ENCODE measurements at places on chromosomes 12 and 14.
A peak's percentile ranks its signal among the peaks of the same experiment; 100 is the strongest.

DNA sequence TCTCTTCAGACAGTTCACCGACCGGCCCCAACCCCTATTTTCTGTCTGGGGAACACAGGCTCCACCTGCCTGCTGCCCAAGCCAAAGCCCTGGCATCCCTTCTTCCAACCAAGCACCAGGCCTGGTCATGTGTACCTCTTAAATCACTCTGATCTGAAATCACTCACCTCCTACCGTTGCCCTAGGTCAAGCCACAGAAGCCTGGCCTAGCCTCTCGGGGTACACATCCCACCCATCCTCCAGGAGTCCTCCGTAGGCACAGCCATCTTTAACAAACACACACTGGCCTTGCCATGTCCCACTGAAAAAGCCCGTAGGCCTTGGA, 81.8 kb downstream of the IRF2BPL start:
- DNase-seq: no peak
- peak overlapping the region; percentile 84 for H3K27ac ChIP-seq
- H3K27me3 ChIP-seq: no peaks in the 10 kb centered on the region
- H3K36me3 ChIP-seq: no peaks in the 10 kb centered on the region

GRCh38 chr12:52353766-52354165, 13.5 kb downstream of the KRT85 start:
- H3K27ac ChIP-seq: no peak overlapping the region
- no peak overlapping the region for H3K4me3 ChIP-seq
- no peaks in the 10 kb centered on the region for H3K36me3 ChIP-seq
- DNase-seq: no peak

DNA sequence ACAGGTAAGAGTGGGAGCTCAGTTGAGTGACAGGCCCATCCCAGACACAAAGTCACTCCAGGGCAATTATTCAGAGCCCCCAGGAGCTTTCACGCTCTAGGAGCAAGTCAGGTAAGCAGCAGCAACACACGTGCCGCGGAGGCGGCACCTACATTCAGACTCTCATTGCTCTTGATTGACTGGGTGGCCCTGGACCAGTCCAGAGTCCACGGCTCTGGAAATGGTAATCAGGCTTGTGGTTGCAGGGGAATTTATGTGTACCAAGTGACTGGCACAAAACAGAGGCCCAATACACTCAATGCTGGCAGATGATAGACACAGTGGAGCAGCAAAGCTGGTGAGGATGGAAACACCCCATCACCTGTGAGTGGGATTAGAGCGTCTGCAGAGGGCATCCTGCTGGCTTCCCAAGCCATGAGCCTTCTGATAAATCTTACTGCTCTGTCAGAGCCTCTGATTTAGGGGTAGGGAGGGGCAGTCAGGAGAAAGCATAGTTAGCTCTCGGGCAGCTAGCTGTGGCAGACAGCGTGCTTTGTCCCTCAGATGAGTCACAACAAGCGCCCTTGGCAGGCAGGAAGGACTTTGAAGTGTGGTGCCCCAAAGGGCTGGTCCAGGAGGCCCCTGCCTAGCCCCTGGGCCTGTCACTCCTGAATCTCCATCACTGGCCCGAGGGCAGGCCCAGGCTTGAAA, 344.7 kb downstream of the CACNA1C start:
- no peak overlapping the region for H3K4me3 ChIP-seq
- DNase-seq: no peak
- no peaks in the 10 kb centered on the region for H3K36me3 ChIP-seq

- no peak overlapping the region for H3K4me3 ChIP-seq
- H3K36me3 ChIP-seq: no peaks in the 10 kb centered on the region
- peaks cover 5% of the 10 kb centered on the region for H3K27me3 ChIP-seq
- DNase-seq: peak; percentile 20
Observed at GRCh38 chr14:101480022-101480746, 81.1 kb upstream of the DIO3 start.

DNA sequence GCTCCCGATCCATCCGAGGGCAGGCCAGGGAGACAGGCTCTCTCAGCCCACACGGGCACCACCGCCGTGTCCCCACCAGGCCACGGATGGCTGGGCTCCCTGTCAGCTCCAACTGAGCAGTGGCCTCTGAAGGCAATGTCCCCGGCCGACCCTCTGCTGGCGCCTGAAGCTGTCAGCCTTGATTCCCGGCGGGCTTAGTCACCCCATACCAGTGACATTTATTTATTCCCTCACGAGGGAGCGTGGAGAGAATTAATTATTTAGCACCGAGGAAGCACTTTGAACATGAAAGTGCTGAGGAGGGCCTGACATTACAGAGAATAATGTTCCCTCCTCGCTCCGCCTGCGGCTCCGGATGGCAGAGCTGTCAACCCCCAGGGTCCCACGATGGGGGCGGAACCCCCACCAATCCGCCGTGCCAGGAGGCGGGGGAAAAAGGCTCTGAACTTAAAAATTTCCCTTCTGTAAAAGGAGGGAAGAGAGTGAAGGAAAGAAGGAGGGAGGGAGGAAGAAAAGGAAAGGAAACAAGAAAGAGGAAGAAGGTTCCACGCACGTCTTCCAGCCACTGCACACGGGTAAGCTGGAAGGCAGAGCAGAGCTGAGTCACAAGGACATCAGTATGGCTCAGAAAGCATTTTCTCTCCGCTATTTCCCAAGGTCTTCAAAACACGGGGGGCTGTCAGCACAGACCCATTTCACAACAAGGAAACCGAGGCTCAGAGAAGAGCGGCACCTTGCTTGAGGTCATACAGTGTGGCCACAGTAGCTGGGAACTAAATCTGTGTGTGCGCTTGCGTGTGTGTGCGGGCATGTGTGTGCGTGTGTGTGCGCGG, 108.7 kb upstream of the NCOR2 start:
- H3K36me3 ChIP-seq: no peaks in the 10 kb centered on the region
- DNase-seq: no peak
- H3K27ac ChIP-seq: no peak overlapping the region
- peaks cover 34% of the 10 kb centered on the region for H3K4me1 ChIP-seq
- H3K27me3 ChIP-seq: no peaks in the 10 kb centered on the region
- no peak overlapping the region for H3K4me3 ChIP-seq

DNA sequence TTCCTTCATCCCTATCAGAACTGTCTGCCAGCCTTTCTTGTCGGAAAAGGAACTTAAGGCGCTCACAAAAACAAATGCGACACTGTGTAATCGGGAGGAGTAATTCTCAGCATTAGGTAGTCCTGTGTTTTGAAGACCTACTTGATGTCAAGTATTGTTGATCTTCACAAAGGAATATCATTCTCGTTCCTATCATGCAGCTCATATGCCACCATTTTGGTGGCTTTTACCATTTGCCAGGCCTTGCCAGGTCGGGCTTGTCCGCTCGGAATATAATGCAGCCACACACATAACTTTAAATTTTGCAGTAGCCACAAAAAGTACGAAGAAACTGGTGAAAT, 903 bp upstream of the PPP4R3A start:
- peak overlapping the region; percentile 94 for H3K4me3 ChIP-seq
- H3K27me3 ChIP-seq: no peaks in the 10 kb centered on the region
- no peak for DNase-seq

GRCh38 chr12:58166643-58167042, 225.3 kb downstream of the ATP23 start:
- H3K4me3 ChIP-seq: no peak overlapping the region
- no peaks in the 10 kb centered on the region for H3K27me3 ChIP-seq
- H3K36me3 ChIP-seq: no peaks in the 10 kb centered on the region

GRCh38 chr12:10891937-10892336, 7.9 kb upstream of the PRH1 start:
- H3K4me3 ChIP-seq: no peak overlapping the region
- H3K27me3 ChIP-seq: no peaks in the 10 kb centered on the region
- no peaks in the 10 kb centered on the region for H3K4me1 ChIP-seq

DNA sequence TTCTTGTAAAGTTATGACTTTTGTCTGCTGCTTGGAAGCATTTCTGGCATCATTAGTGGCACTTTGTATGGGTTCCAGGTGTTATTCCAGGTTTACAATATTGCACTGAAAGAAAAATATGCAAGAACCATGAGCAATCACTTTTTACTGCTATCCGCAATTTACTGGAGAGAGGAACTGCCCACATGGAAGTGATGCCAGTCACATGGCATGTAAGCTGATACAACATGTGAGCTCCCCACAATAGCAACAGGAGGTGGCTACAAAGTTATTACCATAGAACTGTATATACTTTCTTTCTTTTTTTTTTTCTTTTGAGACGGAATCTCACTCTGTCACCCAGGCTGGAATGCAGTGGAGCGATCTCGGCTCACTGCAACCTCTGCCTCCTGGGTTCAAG, 1012.1 kb downstream of the BCL11B start:
- DNase-seq: no peak
- no peak overlapping the region for H3K4me3 ChIP-seq
- no peak overlapping the region for H3K27ac ChIP-seq
- no peaks in the 10 kb centered on the region for H3K4me1 ChIP-seq

- H3K27me3 ChIP-seq: no peaks in the 10 kb centered on the region
- no peak for DNase-seq
- H3K4me3 ChIP-seq: no peak overlapping the region
- no peaks in the 10 kb centered on the region for H3K36me3 ChIP-seq
- H3K4me1 ChIP-seq: peaks cover 45% of the 10 kb centered on the region
Observed at GRCh38 chr12:104747330-104747729, 210.8 kb downstream of the SLC41A2 start.

- H3K27ac ChIP-seq: no peak overlapping the region
- no peaks in the 10 kb centered on the region for H3K36me3 ChIP-seq
- H3K27me3 ChIP-seq: peaks cover 5% of the 10 kb centered on the region
- no peak for DNase-seq
- no peaks in the 10 kb centered on the region for H3K4me1 ChIP-seq
Observed at GRCh38 chr14:101584055-101584859, 23.0 kb downstream of the DIO3 start.

GRCh38 chr12:2710701-2711100, 84.1 kb upstream of the FKBP4 start:
- no peaks in the 10 kb centered on the region for H3K36me3 ChIP-seq
- H3K4me3 ChIP-seq: no peak overlapping the region
- no peak for DNase-seq
- H3K27ac ChIP-seq: no peak overlapping the region
- no peaks in the 10 kb centered on the region for H3K27me3 ChIP-seq

- no peaks in the 10 kb centered on the region for H3K4me1 ChIP-seq
- H3K27me3 ChIP-seq: no peaks in the 10 kb centered on the region
- H3K27ac ChIP-seq: no peak overlapping the region
- no peaks in the 10 kb centered on the region for H3K36me3 ChIP-seq
- no peak overlapping the region for H3K4me3 ChIP-seq
Observed at GRCh38 chr12:75658901-75659823, 147.8 kb upstream of the KRR1 start.

GRCh38 chr12:130157998-130158753, 4.1 kb upstream of the FZD10 start:
- H3K27ac ChIP-seq: no peak overlapping the region
- H3K4me1 ChIP-seq: peaks cover 17% of the 10 kb centered on the region
- H3K27me3 ChIP-seq: peaks cover 70% of the 10 kb centered on the region
- no peak overlapping the region for H3K4me3 ChIP-seq

DNA sequence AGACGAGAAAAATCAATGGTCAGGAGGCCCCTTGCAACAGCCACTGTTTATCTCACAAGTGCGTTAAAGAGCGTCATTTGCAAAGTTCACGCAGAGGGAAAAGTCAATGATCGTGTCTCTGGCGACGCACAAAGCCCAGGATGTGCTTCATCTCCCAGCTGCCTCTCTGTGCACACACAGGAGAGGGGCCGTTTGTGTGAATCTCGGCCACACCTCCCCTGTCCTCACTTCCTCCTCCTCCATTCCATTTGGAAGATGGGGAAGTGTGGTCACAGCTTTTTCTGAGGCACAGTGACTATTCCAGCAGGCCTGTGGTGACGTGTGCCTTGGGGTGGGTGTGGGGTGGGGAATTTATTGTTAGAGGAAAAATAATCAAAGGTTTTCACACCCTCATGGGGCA, 90.4 kb downstream of the RBM19 start:
- H3K36me3 ChIP-seq: peaks cover 11% of the 10 kb centered on the region
- H3K4me1 ChIP-seq: no peaks in the 10 kb centered on the region
- no peak overlapping the region for H3K27ac ChIP-seq
- no peaks in the 10 kb centered on the region for H3K27me3 ChIP-seq

- H3K36me3 ChIP-seq: no peaks in the 10 kb centered on the region
- no peak for DNase-seq
- no peaks in the 10 kb centered on the region for H3K27me3 ChIP-seq
- no peak overlapping the region for H3K4me3 ChIP-seq
Observed at GRCh38 chr14:25004389-25004809, 45.5 kb downstream of the STXBP6 start.

GRCh38 chr14:49953196-49953595, 60.3 kb downstream of the ARF6 start:
- H3K27me3 ChIP-seq: no peaks in the 10 kb centered on the region
- H3K4me1 ChIP-seq: no peaks in the 10 kb centered on the region

DNA sequence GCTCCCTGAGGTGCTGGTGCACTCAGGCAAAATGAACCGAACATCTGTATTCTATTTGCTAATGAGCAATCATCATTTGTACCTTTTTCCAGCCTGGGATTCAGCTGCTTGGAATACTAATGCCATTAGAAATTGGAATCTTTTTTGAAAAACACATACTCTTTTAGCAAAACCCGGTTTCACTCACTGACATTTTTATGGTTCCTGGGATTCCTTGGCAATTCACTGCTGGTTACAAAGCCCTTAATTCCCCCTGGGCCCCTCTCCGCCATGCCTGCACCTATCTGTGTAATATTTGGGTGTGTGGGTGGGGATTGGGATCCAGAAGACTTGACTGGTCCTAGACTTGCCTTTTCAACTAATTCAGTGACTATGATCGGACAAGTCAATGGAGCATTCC, 199.1 kb downstream of the FOXN3 start:
- H3K4me1 ChIP-seq: peaks cover 28% of the 10 kb centered on the region
- no peak for DNase-seq
- H3K36me3 ChIP-seq: peaks cover 5% of the 10 kb centered on the region
- no peak overlapping the region for H3K4me3 ChIP-seq

- no peak for DNase-seq
- H3K4me1 ChIP-seq: no peaks in the 10 kb centered on the region
- no peak overlapping the region for H3K27ac ChIP-seq
- H3K4me3 ChIP-seq: no peak overlapping the region
Observed at GRCh38 chr12:130263996-130264395, 73.7 kb upstream of the PIWIL1 start.

GRCh38 chr12:105109465-105110212, 2.1 kb downstream of the WASHC4 start:
- H3K4me1 ChIP-seq: peaks cover 41% of the 10 kb centered on the region
- peak overlapping the region; percentile 98 for H3K27ac ChIP-seq
- no peak for DNase-seq
- no peaks in the 10 kb centered on the region for H3K27me3 ChIP-seq

DNA sequence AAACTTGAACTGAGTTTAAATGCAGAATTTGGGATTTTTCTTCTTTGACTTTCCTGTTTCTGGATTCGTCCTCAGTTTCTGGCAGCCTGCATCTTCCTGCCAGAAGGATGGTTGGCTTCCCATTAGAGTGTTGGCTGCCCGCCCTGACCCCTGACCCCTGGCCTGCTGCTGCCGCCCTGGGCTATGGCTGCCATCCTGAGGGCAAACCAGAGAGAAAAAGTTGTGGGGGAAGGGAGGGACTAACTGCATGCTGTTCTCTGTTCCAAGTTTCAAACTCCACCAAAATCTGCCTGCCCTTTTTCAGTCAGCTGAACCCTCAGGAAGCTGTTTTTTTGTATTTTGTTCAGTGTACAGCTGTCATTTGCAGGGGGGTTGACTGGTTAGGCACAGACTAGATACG, 48.4 kb downstream of the FNTB start:
- peak overlapping the region; percentile 32 for H3K27ac ChIP-seq
- DNase-seq: no peak
- H3K36me3 ChIP-seq: peaks cover 19% of the 10 kb centered on the region
- H3K4me3 ChIP-seq: no peak overlapping the region

- no peak overlapping the region for H3K27ac ChIP-seq
- H3K4me3 ChIP-seq: no peak overlapping the region
- H3K27me3 ChIP-seq: no peaks in the 10 kb centered on the region
- H3K4me1 ChIP-seq: no peaks in the 10 kb centered on the region
- H3K36me3 ChIP-seq: no peaks in the 10 kb centered on the region
Observed at GRCh38 chr12:62654326-62655241, 188.0 kb downstream of the MON2 start.

Data from lower lobe of right lung (tissue), 2 donors.